CD14-positive monocyte (primary cell): ENCODE measurements at places on chromosomes 6 and 20.

DNA sequence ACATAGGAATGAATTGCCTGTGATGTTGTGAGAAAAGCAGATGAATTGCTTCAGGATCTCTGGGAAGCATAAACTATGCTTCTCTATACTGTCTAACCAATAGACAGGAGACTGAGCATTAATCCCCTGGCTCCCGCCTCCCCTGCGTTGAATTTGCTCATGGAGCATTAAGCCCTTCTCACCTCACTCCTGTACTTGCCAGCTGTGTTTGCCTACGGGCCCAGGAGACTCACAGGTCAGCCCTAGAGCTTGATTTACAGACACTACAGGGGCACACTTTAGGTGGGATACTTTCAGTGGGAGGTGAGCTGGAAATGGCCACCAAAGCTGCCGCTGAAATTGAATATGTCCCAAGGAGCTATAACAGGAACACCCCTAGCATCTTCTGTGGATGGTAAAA lies 418.7 kb downstream of the CBLN4 start:
- DNase-seq, result no peak

- DNase-seq, result no peak
Measured at GRCh38 chr20:22568872-22569344, 15.5 kb downstream of the FOXA2 start.

- no peak for DNase-seq
Measured at GRCh38 chr20:53138454-53139262, 166.5 kb downstream of the TSHZ2 start.

DNA sequence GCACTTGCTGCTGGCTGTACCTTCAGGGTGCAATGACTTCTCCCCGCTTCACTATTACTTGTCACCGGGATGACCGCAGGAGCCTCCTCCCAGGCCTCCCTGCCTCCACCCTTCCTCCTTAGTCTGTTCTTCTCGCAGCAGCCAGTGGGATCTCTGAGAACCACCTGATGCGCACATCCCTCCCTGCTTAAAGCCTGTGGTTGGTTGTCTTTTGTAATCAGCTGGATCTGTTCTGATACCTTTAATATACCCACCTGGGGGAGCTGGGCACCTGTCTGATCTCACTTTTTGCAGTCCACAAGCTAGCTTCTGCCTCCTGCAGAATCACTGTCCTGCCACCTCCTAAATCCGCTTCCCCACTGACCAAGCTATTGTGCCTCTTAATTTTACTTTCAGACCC lies 34.6 kb downstream of the TOX2 start:
- DNase-seq, result no peak

- DNase-seq, result no peak
Measured at GRCh38 chr20:17226410-17227218, at the start of gene PCSK2. Gene PCSK2 (plus strand): TSS chr20:17227040. CDS start chr20:17227306, 266 bp downstream.

- no peak for DNase-seq
Measured at GRCh38 chr20:62269378-62269777, 31.1 kb downstream of the OSBPL2 start.

- DNase-seq, result no peak
Measured at GRCh38 chr6:117138920-117139319, 126.4 kb upstream of the VGLL2 start.

DNA sequence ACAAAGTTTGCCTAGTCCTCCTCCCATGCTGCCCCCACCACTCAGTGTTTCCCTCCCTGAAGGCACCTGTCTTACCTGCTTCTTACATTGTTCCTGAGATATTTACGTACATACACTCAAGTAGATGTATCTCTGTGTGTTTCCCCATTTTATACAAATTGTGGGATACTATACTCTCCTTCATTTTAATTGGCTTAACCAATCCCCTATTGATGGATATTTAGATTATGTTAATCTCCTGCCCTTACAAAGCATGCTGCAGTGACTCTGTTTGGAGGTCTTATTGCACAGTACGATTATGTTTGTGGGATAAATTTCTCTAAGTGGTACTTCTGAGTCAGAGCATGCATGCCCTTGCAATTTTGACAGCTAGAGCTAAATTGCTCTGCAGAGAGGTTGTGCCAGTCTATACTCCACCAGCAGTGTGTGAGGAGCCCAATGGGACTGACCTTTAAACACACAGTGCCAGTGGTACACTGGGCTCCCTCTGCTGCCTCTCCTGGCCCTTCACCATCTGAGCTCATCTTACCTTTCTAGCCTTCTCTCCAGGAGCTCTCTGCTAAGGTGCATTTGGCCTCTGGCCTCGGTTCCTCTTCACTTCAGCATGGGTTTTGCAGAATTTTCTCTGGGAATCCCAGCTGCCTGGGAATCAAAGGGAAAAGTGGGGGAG lies 57.4 kb downstream of the LYRM2 start:
- DNase-seq, result no peak

DNA sequence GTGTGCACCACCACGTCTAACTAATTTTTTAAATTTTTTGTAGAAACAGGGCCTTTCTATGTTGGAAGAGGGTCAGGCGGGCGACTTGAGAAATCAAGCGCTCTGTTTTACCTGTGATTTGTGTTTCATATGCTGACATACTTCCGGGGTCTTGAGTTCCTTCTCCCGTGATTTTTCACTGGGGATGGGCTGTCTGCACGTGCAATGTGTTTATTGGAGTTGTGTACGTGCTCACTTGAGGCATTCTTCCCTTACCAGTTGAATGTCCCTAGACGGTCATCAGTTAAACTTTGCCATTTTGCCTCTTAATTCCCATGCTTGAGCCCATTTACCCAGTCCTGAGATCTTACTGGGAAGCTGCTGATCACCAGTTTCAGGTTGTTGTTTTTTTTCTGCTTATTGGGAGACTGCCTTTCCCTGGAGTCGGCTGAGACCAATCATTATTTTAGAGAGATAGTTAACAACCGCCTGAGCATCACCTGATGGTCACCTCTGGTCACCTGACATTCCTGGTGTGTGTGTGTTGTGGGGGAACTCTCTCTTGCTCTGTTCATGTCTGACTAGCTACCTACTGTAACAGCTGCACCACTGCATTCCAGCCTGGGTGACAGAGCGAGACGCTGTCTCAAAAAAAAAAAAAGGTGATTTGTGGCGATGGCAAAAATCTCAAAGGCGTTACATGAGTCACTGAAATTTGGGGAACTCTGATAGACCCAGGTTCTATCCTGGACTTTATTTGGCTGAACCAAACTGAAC lies 34.8 kb upstream of the NCOA3 start:
- no peak for DNase-seq

- no peak for DNase-seq
Measured at GRCh38 chr6:104519566-104519965, 340.2 kb downstream of the HACE1 start.

DNA sequence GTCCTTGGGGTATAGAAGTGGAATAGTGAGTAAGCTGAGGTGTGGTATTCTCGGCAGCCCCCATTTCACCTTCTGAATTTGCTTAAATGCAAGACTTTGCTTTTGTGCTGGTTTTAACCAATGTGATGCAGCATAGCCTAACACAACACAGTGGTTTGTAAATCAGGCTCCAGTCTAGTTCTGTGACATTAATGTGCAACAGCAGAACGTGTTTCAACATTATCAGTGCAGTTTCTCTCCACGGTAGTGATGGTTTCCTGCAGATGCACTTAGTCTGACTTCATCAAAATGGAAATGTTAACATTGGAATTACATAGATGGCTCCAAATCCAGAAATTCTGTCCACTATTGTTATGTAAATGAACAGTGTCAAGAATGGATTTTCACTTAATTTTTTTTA lies 139.5 kb downstream of the ZFAND3 start:
- no peak for DNase-seq

GRCh38 chr6:147874322-147874721 lies 365.8 kb downstream of the SAMD5 start:
- no peak for DNase-seq

- DNase-seq, result no peak
Measured at GRCh38 chr20:53081916-53082863, 110.0 kb downstream of the TSHZ2 start.

DNA sequence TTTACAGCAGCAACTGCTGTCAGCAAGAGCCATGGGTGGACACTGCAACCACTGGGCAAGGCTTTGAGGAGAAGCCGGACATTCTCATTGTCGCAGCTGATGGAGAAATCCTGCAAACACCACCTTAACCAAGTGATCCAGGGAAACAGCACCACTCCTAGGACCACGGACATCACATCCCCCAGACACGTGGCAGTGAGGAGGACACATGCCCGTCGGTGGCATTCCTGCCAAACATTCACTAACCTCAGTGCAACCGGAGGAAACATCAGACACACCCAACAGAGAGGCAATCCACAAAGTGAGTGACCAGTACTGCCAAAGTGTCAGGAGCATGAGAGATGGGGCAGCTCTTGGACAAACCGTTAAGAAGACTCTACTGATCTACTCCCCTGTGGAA lies 16.6 kb upstream of the IRF4 start:
- no peak for DNase-seq

DNA sequence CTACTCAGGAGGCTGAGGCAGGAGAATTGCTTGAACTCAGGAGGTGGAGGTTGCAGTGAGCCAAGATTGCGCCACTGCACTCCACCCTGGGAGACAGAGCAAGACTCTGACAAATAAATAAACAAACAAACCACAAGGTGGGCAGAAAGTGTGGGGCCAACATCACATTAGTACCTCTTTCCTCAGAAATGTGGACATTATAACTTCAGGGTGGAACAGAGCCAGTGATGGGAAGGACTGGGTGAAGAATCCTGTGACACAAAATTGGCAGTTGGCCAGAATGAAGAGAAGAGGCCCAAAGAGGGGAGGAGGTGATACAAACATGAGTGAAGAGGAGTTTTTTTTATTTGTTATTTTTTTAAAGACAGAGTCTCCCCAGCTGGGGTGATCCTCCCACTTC lies 50.6 kb downstream of the NUP153 start:
- no peak for DNase-seq

GRCh38 chr6:43043310-43043709 lies 10.3 kb downstream of the CUL7 start:
- DNase-seq, result no peak

DNA sequence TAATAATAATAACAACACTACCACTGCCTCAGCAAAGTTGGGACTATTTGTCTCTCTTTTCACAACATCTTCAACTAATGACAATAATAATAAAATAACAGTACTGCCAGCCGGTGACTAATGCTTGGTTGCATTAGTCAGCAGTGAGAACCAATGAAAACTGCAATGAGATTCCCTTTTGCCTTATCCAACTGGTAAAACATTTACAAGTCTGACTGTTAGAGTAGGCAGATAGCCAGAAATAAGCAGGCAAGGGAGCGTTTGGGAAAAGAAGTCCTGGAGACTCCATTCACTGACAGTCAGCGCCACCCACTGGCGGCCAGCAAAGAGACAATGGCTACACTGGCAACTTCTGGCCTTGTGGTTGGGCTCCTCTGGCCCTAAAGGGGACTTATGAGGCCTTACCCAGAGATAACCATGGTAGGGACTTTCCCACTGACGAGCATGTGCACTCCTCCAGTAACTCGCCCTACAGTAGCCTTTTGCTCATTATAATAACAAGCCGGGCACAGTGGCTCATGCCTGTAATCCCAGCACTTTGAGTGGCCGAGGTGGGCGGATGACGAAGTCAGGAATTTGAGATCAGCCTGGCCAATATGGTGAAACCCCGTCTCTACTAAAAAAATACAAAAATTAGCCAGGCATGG lies 3.4 kb upstream of the NSFL1C start:
- DNase-seq, result peak; percentile 67

GRCh38 chr6:168632694-168633093 lies 191.7 kb downstream of the SMOC2 start:
- no peak for DNase-seq

GRCh38 chr6:50791900-50792508 lies 26.7 kb upstream of the TFAP2B start:
- DNase-seq, result no peak

DNA sequence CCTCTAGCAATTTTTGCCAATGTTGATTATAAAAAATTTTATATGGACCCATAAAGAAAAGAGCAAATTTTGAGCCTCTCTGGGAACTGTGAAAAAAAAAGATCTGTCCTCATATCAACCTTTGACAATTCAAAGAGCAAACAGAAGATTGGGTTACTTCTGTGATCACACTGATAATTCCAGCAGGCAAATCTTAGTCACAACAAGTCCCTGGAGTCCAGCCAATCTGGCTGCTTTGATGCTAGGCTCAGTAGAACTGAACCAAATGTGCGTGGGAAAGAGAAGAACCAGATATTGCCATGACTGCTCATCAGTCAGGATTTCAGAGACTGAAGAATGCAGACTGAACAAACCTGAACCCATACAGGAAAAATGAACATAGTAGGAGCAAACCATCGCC lies 438.4 kb upstream of the FLRT3 start:
- DNase-seq, result no peak

DNA sequence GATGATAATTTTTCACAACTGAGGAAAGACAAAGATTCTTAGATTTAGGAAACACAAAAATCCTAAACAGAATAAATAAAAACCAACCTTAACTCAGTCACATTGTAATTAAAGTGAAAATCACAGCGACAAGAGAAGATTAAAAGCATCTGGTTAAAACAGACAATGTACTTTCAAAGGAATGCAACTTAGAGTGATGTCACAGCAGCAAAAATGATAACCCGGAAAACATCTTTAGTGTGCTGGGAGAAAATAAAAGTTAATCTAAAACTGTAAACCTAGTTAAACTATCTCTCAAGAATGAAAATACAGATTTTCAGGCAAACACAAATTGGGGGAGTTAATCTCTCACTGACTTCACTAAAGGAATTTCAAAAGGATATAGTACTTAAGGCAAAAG lies 76.8 kb upstream of the OGFRL1 start:
- no peak for DNase-seq

GRCh38 chr6:164929408-164929977 lies 379.9 kb downstream of the C6orf118 start:
- no peak for DNase-seq

GRCh38 chr20:1102016-1102415 lies 16.4 kb upstream of the PSMF1 start:
- DNase-seq, result no peak

DNA sequence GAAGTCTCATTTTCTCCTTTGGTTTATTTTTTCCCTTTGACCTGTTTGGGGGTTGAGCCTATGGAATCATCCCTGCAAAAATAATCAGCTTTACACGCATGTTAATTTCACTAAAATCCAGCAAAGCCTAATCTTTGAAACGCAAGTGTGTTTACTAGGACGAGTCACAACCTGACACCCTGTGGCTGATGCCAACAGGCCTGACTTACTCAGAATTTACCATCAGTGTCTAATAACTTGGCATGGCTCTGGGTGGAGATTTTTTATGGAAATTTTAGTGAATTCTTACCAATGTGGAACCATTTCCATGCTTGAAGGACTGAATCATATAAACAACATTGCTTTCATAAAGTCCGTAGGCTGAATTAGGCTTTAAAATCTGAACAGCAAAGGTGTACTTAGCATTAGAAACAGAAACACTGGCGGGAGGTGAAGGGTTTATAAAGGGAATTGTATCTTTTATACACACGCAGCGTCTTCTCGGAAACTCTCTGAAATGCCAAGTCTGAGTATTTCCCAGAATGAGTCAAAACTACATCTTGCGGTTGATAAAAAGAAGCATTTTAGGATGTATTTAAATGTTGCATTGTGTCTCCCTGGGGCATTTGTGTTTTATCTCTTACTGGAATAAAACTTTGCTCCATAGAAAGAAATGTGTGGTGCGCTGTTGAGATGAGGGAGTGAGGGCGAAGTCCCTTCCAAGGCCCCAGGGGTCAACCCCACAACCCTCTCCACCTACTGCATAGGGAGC lies 81.2 kb downstream of the DACT2 start:
- DNase-seq, result no peak
